ENCODE measurements at places on chromosomes 2 and 18. TPM values are rescaled to one million over a fixed set of nuclear protein-coding genes. Genes with fewer than 3 reads are reported as not detected.

DNA sequence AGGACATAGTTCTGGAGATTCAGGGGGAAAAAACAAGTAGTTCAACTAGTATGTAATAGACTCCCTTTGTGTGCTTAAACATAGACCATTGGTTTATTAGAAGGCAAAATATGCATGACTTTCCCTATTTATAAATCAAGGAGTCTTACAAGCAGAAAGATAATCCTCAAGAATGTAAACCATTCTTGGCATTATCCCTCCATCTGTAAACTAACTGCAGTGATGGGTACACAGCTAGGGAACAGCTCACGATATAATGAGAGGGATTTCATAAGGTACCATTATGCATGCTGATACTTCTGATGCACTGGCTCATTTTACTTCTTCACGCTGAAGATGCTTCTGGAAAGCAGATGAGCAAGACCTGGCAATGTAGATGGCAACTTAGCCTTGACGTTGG is 878 bp downstream of the FBXO15 start:
- no peak for DNase-seq

DNA sequence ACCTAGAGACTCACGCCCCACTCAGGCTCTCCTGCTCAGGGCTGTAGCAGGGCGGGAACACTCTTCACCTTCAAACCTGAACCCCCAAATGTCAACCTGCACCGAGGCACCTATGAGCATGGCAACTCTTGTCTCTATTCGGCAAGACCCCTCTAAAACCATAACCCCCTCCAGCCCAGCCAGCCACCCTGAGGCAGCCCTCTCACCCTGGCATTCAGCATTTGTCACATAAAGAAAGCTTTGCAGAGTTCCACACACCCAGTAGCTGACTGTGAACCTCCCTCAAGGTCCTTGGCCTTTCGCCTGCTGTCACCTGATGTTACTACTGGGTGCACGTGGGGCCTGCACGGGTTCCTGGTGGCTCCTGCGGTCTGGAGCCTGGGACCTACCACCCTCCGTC is 97.2 kb upstream of the ALKAL2 start:
- no peak for DNase-seq

DNA sequence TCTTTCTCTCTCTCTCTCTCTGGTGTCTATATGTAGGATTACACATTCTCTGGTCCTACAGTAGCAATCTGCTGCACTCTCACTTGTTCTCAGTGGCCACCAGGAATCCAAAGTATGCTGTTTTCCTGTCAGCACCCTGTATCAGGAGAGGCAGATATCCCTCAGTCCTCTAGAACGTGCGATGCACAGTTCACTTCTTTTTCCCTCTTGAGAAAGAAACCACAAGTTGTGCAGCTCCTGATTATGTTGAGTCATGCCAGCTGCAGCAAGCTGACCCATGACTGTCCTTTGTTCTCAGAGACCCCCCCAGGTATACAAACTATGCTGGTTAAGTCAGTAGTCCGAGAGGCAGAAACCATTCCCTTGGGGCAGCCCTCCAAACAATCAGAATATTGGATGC is 54.6 kb downstream of the LANCL1 start:
- no peak for DNase-seq

GRCh38 chr2:23503097-23503496 is 118.1 kb downstream of the KLHL29 start:
- DNase-seq, result no peak

DNA sequence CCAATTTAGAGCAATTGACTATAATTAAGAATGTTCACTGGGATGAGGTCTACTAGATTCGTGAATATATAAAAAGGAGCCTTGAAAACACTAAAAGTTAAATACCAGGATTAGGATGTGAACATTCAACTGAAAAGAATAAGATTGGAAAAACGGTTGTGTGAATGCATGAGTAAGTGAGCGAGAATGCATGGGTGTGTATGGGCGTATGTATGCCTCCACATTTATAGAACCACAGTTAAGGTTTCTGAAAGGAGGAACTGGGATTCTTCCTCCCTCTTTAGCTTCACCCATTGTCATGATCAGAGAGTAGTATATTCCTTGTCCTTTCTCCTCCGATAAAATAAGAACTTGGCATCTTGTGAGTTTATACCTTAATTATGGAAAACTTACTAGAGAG is 151.1 kb upstream of the UBE2E3 start:
- no peak for DNase-seq

GRCh38 chr2:144152817-144153271 is 367.1 kb downstream of the ZEB2 start:
- no peak for DNase-seq

GRCh38 chr2:33510586-33510968 is 34.1 kb downstream of the RASGRP3 start:
- no peak for DNase-seq

GRCh38 chr2:7539077-7539476 is 621.9 kb downstream of the RNF144A start:
- DNase-seq, result no peak

GRCh38 chr18:47081578-47081977 is 46.2 kb upstream of the ELOA2 start:
- DNase-seq, result no peak

DNA sequence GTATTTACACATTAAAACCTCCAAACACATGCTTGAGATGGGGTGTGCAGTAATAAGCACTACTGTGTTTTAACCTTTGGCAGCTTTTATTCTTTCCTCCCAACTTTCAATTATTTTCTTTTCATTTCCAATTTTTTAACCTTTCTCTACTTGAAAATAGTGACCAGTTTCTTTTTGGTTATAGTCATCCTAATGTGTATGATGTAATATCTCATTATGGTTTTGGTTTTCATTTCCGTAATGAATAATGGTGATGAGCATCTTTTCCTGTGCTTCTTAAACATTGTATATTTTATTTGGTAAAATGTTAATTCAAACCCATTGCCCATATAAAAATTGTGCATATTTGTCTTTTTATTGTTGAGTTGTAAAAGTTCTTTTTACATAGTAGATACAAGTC is 103.5 kb downstream of the BMPR2 start:
- DNase-seq, result no peak

DNA sequence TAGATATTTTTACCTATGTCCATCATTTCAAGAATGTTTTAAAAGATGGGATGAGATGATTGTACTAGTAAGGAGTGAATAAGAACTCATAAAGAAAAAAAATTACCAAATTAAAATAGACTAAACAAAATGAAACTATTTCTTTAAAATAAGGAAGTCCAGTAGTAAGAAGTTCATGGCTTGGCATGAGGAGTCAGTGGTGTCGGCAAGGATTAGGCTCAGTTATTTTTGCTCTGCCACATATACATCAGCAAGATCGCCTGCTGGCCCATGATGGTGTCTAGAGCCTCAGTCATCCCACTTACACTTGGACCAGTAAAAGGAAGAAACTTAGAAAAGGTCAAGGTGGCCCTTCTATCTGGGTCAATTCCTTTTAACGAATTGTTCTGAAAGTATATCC is 300.9 kb upstream of the SLC8A1 start:
- DNase-seq, result no peak

Gene CPO
- not detected for total RNA-seq

Gene ST8SIA5
- not detected for total RNA-seq

Gene GKN2
- total RNA-seq, result not detected

Gene GALR1
- not detected for total RNA-seq

Gene BIN1
- total RNA-seq, result 50.4 TPM

Gene SKA1
- total RNA-seq, result 36.1 TPM

Gene VRK2
- 14.7 TPM for total RNA-seq

Gene TMEM150A
- 0.67 TPM for total RNA-seq
